ENCODE measurements at places on chromosomes 12 and 14. TPM values are rescaled to one million over a fixed set of nuclear protein-coding genes. Genes with fewer than 3 reads are reported as not detected.
A peak's percentile ranks its signal among the peaks of the same experiment; 100 is the strongest.

DNA sequence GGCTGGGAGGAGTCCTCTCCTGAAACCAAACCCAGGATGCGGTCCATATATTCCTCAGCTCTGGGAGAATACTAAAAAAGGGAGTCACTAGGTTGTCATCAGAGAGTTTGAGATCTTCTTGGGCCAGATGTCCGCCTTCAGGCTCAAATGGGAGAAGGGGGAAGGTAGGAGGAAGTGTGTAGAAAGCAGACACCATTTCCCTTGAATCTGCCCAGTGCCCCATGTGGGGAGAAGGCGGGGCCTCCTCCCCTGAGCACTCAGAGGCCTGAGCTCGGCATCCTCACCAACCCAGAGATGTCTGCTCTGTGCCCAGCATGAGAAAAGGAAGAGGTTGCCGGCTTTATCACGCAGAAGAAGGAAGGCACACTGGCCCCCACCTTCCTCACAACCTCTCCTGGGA is 37.3 kb downstream of the LTBP2 start:
- DNase-seq = no peak

SMIM41 gene
- total RNA-seq = 0.30 TPM

DNA sequence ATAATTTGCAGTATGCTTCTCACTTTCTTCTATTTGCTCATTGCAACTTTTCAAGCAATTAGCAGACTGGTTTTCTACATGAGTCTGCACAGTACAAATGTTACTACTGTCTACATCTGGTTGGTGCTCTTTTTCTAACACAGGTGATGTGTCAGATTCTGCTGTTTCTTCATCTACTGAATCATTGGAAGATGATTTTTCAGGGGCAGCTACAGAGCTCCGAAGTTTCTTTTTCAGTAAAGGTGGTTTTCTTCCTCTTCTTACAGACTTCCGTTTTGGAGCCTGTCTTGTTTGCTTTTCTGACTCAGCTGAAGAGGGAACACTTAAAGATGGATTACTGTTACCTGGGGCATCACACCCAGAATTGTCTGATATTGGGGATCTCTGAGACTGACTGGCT is 62.1 kb downstream of the SCAF11 start:
- no peak for DNase-seq

DNA sequence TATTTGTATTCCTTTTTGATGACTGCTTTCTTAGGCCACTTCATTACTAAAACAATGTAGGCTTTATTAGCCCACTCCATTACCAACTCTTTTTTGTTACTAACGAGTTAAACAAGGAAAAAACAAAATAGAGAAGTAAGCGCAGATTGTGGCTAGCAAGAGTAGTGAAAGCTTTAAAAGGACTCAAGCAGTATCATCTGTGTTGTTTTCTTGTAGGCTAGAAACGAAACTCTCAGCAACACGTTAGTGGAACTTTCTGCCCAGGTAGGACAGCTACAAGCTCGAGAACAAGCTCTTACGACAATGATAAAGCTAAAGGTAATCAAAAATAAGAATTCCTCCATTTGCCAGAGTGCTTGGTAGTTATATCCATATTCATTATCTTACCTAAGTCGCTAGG is 11.1 kb downstream of the CCDC62 start:
- DNase-seq = no peak

DNA sequence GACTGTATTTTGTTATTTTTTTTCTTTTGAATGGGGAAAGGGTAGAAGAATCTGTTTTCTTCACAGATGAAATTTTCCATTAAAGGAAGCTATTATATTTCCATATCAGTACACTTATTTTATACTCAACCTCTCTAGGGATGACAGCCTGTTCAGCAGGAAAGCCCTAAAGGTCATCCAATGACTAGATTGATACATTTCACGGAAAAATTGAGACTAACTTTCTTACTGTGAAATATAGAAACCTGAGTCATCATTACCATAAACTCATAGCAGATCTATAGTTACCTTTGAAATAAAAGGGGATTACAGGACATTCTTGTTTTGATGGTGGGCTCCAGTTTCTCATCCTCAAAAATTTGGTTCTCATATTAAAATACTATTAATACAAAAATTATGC is 36.1 kb upstream of the PTCSC3 start:
- no peak for DNase-seq

SOX5 gene
- 2.9 TPM for total RNA-seq

KHNYN gene
- total RNA-seq = 20.5 TPM

FAM181A gene
- not detected for total RNA-seq

GRCh38 chr12:43621262-43621661 is 69.3 kb upstream of the ADAMTS20 start:
- DNase-seq = no peak

GRCh38 chr12:56315622-56316473 is at the start of gene CNPY2:
CNPY2 (minus strand) TSS chr12:56315988; CDS start chr12:56315217, 771 bp downstream.
- DNase-seq = peak; percentile 96

GRCh38 chr14:105830171-105830570 is 303.8 kb downstream of the TMEM121 start:
- DNase-seq = no peak

DNA sequence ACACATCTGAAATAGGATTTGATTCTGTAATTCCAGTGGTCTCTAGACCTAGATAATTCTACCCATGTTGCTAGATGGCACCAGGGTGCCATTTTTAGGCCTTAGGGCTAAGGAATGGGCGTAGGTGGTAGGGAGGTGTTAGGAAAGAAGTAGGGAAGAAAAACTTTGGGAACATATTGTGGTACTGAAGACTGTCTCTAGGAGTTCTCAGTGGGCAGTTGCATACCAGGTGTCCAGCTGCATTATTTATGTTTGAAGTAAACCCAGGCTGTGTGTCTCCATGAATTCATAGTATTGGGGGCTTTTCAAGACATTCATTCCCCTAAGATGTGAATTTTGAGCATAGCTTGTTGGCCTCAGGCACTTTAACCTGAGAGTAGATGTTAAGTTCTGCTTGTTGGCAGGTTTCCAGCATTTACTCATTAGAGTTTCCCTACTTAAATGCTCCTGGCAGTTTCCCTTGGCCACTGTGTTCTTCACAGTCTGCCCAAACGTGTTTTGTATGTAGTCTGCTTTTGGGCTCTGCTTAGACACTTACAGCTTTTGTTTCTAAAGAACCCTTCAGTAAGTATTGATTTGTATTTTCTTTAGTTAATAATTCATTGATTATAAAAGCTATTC is 31.5 kb upstream of the CCT2 start:
- DNase-seq = no peak

DNA sequence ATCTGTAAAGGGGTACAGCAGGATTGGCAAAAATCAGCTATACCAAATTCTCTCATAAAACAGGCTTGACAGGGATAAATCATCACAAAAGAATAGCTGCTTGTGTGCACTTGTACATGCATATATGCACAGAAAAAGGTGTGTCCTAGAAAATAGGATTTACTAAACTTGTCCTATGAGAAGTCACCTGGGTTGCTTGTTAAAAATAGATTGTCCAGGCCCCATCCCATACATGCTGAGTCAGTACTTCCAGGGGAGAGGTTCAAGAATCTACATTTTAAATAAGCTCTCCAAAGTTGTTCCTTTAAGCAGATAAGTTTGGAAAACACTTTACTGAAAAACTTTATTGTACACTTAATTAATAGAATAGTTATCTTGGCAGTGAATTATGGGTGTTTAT is 123.1 kb downstream of the ANO6 start:
- no peak for DNase-seq

DNA sequence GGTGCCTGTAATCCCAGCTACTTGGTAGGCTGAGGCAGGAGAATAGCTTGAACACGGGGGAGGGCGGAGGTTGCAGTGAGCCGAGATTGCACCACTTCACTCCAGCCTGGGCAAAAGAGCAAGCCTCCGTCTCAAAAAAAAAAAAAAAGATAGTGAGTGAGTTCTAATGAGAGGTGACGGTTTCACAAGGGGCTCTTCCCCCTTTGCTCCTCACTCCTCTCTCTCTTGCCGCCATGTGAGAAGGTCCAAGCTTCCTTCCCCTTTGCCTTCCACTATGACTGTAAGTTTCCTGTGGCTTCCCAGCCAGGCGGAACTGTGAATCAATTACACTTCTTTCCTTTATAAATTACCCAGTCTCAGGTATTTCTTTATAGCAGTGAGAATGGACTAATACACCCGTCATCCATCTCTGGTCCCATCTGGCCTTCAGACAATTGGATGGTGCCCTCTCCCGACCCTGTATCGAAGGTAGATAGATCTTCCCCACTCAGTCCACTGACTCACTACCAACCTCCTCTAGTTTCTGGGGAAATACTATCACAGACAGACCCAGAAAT is 27.0 kb upstream of the RCOR1 start:
- no peak for DNase-seq

- DNase-seq = no peak
These were observed 649.3 kb downstream of the GALC start for GRCh38 chr14:87343652-87344051.

GRCh38 chr12:54134850-54135249 is 53.9 kb downstream of the SMUG1 start:
- DNase-seq = no peak

CDK2 gene
- 7.3 TPM for total RNA-seq

DNA sequence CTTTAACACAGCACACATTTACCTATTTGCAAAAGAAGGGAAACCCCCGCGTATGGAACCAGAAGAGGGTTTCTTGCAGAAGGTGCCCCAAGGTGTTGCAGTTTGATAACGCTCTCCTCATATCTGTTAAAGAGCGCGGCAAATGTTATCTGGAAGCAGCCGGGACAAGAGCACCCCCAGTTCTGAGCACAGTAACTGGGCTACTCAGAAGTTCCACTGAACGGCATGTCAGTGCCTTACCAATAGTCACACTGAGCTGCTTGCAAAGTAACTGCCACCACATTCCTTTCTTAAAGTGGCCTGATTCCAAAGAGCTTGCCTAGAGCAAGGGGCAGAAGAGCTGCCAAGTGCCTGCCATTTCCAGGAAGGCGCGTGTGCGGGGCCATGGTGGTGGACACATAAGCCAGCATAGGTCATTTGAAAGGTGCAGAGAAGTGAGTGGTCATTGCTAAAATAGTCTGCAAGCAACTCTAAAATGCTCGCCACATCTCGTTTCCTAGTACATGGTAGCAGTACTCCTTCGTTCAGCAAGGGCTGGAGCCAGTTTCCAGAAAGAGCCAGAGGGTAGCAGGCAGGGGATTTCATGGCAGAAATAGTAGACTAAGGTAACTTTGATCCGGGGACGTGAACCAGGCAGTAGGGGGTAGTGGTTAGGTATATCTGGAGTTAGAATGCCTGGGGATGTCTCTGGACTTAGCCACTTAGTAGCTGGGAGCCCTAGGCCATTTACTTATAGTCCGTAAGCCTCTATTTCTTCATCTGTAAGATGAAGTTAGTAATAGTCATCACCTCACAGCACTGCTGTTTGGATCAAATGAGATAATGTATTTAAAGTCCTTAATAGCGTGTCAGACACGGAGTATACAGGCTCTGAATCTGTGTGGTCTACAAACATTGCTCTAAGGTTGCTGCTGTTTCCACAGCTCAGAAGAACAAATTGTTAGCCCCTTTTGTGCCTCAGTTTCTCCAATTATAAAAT is 37.6 kb downstream of the SPTB start:
- DNase-seq = peak; percentile 61

- DNase-seq = no peak
These were observed 189.6 kb upstream of the TMEM132C start for GRCh38 chr12:128077211-128077916.

DNA sequence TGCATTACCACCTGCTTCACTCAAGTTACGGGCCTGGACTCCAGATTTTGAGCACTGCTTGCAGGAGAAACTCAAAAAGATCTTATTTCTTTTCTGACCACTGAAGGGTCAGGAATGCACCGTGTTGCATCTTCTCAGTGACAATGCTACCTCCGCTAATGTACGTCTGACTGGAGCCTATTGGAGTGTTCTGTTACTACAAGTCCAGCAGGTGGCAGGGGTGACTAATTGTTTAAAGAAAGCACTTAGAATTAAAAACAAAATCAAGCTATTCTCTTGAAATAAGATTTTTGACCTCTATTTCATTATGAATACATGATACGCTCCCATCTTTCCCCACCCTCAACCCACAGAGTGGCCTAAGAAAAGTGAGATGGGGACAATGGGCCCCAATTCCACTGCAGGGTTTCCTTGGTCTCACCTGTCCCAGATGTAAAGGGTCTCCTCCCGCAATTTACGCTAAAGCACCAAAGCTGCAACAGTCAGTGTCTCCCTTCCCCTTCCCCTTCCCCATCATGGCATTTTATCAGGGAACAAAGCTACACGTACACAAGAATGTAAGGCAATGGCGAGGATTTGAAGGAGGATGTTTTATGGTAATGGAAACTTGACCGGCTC is 2.2 kb downstream of the TBPL2 start:
- no peak for DNase-seq

- no peak for DNase-seq
These were observed 61.1 kb downstream of the RNF34 start for GRCh38 chr12:121461048-121461447.

PRKAG1 gene
- total RNA-seq = 104 TPM

- no peak for DNase-seq
These were observed 86.5 kb downstream of the DAD1 start for GRCh38 chr14:22502551-22502950.

TAS2R43 gene
- total RNA-seq = not detected

MLEC gene
- total RNA-seq = 120 TPM

GALNT9 gene
- not detected for total RNA-seq

GRCh38 chr12:1212526-1212925 is 221.5 kb downstream of the ERC1 start:
- no peak for DNase-seq

DNA sequence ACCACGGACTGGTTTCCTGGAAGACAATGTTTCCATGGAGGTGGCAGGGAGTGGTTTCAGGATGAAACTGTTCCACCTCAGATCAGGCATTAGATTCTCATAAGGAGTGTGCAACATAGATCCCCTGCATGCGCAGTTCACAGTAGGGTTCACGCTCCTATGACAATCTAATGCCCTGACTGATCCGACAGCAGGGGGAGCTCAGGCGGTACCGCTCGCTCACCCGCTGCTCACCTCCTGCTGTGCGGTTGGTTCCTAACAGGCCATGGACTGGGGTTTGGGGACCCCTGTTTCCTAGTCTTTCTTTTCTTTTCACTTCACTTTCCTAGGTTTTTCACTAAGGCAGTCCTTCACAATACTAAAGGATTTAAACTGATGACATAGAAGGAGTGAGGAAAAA is 39.6 kb downstream of the GUCY2C start:
- no peak for DNase-seq

- DNase-seq = no peak
These were observed 19.1 kb downstream of the TPCN1 start for GRCh38 chr12:113240395-113240794.

DNA sequence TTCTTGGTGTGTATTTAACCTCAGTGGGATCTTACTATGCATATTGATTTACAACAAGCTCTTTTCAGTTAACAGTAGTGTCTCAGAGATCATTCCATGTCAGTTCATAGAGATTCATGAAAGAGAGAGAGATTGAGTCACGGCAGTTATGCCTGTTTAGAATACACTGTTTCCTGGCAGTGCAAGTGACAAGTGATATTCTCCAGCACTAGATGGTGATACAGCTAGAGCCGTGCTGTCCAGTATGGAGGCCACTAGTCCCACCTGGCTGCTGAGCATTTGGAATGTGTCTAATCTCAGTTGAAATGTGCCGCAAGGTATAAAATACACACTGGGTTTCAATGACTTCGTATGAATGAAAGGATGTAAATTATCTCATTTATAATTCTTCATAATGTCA is 184.4 kb downstream of the SUDS3 start:
- DNase-seq = no peak

MAP1LC3B2 gene
- 2.9 TPM for total RNA-seq

Measured in left ventricle myocardium inferior (tissue), 1 donor.